ENCODE measurements at places on chromosomes 12 and 14.

- DNase-seq: no peak
Observed at GRCh38 chr14:24052656-24053547, 1.1 kb downstream of the CARMIL3 start.

DNA sequence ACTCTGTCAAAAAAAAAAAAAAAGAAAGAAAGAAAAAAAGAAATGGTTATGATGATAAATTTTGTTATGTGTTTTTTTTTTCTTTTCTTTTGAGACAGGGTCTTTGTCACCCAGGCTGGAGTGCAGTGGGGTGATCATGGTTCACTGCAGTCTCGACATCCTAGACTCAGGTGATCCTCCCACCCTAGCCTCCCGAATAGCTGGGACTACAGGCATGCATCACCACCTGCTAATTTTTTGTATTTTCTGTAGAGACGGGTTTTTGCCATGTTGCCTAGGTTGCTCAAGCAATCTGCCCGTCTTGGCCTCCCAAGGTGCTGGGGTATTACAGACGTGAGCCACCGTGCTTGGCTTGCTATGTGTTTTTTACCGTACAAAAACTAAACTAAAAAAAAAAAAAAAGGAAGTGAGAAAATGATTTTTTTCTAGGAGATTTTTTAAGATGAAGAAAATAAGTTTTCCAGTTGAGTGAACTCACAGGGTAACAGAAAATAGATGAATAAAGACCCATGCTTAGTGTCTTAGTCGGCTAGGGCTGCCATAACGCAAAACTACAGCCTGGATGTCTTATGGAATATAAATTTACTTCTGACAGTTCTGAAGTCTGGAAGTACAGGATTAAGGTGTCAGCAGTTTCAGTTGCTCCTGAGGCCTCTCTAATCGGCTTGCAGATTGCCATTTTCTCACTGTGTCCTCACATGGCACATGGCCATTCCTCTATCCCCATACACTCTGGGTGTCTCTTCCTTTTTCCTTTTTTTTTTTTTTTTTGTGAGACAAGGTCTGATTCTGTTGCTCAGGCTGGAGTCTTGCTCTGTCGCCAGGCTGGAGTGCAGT, 13.2 kb upstream of the APOF start:
- DNase-seq: no peak

- peak; percentile 11 for DNase-seq
Observed at GRCh38 chr12:753611-754472, 1.5 kb downstream of the WNK1 start.

DNA sequence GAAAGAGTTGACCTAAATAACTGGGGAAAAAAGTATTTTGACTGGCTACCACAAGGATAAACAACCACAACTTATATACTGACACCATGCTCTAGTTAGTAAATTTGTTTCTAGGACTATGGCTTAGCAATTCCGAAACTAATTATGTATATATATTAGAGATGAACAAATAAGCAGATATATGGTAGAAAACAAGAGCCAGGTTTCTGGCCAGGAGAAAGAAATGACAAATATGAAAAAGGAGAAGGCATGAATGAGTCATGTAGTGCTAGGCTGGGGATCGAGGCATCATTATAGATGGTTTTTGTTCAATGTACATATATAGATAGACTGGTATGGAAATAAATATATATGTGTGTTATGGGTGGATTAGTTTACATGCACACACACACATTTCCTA, 5.5 kb upstream of the LRRC74A start:
- DNase-seq: no peak

DNA sequence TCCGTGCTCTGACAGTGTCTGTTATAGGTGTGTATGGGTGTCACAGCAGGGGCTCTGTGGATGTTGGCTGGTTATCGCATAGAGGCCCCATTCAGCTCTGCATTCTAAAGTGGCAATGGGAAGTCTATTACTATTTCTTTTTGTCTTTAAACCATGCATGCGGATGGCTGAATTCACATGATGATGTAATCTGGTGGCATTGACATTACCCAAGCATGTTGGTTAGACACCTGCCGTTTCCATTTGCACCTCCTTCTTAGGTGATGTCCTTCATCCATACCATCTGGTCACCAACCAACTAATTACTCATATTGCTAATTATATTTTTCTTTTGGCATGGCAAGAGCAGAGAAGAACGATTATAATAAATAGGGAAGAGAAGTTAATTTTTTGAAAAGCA, 270.8 kb upstream of the RGS6 start:
- DNase-seq: no peak

- no peak for DNase-seq
Observed at GRCh38 chr12:130011611-130012385, 108.0 kb upstream of the TMEM132D start.

- no peak for DNase-seq
Observed at GRCh38 chr14:70782361-70782760, 27.0 kb downstream of the MAP3K9 start.

- no peak for DNase-seq
Observed at GRCh38 chr14:63465347-63465746, 77.8 kb downstream of the PPP2R5E start.
